ENCODE measurements at places on chromosomes 5 and 9.

DNA sequence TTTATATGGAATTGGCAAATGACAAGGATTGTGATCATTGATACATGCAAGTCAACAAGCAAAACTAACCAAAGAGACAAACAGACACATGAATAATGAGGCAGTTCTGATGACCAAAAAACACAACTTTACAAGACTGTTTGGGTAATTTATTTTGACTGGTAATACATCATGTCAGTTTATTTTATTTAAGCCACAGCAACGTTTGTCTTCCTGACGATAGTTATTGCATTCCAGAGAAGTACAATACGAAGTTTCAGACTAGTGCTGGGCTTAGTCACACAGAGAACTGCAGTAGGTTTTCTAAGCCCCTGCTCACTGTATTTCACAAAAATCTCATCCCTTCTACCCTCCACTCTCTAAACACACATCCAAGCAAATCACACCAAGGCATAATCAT is 514.2 kb downstream of the RAB3C start:
- no peak for DNase-seq

- no peak for DNase-seq
Observed at GRCh38 chr5:176723440-176723839, 76.2 kb downstream of the TSPAN17 start.

DNA sequence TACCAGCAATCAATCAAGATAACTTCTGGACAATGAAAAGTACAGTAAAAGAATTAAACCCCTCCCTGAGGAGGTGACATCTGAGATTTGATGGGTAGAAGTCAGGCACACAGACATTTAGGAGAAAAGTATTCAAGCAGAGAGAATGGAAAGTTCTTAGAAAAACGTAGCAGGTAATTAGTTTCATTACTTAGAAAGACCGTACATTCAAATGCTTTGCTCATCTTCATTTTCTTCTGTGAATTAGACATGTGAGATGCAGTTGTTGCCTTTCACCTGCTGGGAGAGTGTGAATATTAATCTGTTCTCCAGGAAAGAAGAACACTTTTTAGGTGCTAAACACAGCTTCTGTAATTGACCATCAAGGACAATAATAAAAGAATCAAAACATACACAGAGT is 71.3 kb upstream of the PPP1R2B start:
- no peak for DNase-seq

DNA sequence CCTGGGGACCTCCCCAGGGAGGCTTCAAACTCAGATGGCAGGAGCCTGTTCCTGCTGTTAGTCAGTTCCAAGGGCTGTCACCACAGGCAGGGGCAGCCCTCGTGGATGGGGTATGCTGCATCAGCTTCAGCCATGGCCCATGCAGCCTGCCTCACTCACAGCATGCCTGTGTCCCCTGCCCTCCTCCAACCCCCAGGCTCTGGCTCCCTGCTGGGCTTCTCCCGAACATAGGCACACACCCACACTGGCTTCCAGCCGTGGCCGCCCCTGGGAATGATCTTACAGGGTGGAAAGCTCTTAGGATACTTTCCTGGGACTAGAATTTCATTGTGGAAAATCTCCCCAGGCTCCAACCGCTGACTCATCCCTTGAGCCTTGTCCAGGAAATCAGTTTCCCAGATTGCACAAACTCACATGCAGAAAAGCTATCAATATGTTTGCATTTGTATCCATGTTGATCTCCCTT is 163.8 kb downstream of the SEC61B start:
- DNase-seq: no peak

- no peak for DNase-seq
Observed at GRCh38 chr9:128416432-128417019, 4.1 kb upstream of the CERCAM start.

DNA sequence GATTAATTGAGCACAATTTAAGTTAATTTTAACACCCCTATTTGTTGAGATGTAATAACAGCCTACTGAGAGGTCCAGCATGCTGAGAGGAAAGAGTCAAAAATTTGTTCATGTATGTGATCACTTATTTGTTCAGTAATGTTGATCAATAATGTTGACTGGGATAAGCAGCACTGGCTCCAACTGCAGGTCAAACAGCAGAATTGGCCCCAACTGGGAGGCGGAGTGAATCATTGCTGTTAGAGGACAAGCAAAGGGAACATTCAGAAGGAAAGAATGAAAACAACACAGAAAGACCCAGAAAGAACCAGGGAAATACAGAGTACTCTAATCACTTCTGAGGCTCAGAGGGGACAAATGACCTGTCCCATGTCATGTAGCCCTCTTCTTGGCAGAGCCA is 221.1 kb downstream of the COMMD10 start:
- DNase-seq: no peak

- no peak for DNase-seq
Observed at GRCh38 chr9:95729669-95730368, 145.7 kb upstream of the ERCC6L2 start.

DNA sequence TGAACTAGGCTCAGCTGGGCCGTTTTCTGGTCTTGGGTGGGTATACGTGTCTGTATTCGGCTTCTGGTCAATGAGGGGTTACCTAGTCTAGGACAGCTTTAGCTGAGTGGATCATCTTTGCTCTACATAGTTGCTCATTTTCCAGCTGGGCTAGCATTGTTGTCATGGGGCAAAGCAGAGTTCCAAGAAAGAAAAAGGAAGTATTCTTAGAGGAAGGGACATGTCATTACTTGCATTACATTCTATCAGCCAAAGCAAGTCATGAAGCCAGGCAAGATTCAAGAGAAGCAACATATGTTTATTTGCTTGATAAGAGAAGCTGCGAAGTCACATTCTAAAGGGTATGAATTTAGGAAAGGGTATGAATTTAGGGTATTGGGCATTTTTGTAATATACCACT is 396.5 kb downstream of the ZNF608 start:
- DNase-seq: no peak

DNA sequence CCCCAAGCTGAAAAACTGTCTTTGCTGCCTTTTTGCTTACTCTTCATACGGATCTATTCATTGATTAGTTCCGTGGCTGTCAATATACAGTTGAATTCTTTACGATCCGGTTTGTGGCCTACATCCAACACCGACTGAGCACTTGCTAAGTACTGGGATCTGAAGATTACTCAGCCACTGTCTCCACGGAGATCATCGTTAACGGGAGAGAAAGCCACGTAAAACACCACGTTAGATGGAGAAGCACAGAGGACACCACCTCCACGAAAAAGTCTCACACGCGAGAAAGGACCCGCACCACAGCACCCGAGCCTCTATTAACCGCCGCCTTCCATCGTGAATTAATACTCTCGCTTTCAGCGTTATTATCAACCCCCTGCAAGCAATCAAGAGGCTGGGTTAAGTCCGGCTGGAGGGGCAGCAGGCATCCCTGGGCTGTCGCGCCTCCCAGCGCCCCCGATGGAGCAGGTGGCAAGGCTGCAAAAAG is 650 bp downstream of the ELP1 start:
- DNase-seq: no peak

DNA sequence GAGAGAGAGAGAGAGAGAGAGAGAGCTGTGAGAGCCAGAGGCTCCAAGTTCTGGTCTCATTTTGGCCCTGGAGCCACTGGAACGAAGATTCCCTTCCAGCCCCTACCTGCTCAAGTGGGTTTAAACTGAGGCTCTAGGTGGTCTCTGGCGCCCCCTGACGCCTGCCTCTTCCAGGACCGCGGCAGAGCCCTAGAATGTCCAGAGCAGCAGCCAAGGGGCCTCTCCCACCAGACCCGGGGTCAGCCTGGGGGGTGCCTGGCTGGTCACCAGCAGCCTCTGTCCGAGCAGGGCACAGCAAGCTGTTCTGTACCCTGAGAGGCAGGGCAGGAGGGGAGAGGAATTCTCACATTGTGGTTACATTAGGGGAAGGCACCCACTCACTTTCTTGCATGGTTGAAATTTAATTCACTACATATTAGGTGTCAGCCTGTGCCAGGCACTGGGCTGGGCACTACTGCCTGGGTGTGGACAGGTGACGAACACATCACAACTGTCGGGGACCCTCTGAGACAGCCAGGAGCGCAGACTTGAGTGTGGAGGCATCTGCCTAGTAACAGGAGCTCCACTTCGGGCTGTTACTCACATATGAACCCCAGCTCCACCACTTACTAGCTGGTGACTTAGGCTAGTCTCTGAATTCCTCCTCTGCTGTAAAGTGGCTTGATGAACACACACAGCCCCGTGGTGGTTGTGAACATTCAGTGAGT is 44.5 kb downstream of the AMBP start:
- no peak for DNase-seq

GRCh38 chr5:140996060-140996459 is 29.8 kb downstream of the PCDHAC2 start:
- no peak for DNase-seq

DNA sequence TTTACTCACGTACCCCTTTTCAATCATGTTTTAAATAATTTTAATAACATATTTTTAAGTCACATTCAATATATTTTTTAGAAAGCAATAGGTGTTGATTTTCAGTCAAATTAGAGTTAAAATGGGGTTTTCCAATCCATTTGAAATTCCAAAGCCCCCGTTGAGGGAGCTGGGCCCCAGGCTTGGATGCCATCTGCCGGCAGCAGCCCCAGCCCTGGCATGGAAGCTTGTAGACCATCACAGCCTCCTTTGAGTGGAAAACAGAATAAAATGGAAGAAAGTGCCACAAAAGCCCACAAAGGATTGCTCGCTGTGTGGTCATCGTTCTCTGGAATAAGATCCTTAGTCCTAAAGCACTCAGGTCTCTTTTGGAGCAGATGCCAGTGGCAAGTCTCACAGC is 81.4 kb downstream of the SEMA5A start:
- DNase-seq: no peak

GRCh38 chr5:9344751-9345240 is 201.1 kb downstream of the SEMA5A start:
- DNase-seq: no peak

DNA sequence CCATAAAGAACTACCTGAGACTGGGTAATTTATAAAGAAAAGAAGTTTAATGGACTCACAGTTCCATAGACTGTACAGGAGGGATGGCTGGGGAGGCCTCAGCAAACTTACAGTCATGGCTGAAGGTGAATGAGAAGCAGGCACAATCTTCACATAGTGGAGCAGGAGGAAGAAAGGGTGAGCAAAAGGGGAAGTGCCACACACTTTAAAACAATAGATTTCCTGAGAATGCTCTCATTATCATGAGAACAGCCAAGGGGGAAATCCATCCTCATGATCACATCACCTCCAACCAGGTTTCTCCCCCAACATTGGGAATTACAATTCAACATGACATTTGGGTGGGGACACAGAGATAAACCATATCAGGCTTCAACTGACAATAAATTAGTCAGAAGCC is 664.9 kb downstream of the TAF11L14 start:
- DNase-seq: no peak

DNA sequence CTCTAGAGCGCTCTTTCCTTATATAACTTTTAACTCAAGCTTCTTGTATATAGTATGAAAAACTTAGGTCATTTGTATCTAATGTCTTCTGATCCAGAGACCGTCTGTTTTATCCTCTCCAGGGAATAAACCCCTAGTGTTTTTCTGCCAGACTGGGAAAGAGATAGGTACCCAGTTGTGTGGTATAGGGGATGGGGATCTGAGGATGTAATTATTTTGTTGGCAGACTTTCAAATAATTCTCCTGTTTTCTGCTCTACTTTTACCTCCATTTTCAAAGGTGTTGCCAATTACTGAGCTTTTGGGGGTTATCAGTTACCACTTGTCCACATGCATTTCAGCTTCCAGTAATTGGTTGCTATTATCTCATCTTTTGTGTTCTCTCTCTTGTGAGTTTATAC is 17.9 kb downstream of the CCDC171 start:
- DNase-seq: no peak

GRCh38 chr9:37424686-37425297 is 2.3 kb downstream of the GRHPR start:
- DNase-seq: no peak

DNA sequence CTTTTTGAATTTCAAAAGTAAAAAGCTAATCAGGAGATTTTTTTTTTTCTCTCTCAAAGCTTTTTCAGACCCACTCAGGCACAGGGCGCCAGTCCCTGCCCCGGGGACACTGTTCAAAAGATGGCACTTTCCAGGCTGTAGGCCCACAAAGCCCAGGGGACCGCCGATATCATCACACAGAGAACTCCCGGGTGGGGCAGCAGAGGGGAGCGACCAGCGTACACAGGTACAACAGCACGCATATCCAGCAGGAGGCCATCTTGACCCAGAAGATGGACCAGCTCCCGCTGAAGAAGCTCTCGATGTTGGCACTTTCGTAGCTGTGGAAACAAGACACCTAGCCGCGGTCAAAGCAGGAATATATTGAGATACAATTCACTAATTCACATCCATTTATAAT is 108.3 kb downstream of the THBS4 start:
- no peak for DNase-seq

- no peak for DNase-seq
Observed at GRCh38 chr5:33549982-33550567, 109.3 kb downstream of the TARS1 start.

GRCh38 chr5:176921714-176922113 is 22.6 kb upstream of the HK3 start:
- no peak for DNase-seq

DNA sequence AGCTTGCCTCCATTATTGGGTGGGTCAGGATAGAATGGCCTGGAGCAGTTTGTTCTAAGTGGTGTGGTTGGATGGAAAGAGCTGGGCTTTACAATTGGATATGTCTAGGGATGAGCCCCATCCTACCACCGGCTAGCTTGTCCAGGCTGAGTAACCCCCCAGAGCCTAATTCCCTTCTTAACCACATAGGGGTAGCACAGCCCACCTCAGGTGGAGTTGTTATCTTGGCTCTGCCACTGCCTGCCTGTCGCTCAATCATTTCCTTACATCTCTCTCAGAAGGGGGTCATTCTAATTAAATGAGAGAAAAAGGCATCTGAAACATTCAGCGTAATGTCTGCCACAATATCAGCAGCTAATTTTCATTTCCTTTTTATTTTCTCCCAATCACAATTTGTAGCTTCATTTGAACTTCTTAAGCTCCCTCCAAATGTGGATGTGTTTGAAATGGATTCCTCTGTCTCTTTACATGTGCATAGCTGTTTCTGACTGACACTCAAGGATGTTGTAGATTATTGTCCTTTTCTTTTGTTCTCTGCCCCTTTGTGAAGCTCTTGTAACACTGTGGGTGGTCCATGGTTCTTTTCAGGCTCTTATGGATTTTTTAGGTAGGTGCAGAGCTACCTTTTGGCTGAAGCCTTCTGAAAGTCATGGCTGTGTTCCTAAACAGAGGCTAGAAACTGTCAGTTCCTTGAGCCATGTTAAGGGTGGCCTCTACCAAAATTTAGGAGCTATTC is 383.1 kb upstream of the KLF4 start:
- DNase-seq: no peak

DNA sequence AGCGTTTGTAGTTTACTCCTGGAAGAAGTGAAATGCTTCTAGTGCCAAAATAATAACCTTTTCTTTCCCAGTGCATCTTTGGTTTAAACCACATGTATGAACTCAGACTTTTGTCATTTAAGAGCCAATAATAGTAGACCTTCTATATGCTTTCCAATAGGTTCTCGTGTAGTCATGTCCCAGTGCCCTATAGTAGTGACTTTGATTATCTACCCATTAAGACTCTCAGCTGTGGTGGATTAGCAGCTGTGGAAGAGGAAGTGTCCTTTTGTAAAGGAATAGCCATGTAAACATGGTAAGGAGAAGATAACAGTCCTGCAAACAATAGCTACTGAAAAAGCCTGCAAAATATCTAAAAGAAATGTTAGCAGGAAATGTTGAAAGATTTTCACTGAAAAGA is 765.3 kb downstream of the MTRR start:
- DNase-seq: no peak

Data from cortex of kidney (tissue), 1 donor.